ENCODE measurements at places on chromosomes 7 and 10.

DNA sequence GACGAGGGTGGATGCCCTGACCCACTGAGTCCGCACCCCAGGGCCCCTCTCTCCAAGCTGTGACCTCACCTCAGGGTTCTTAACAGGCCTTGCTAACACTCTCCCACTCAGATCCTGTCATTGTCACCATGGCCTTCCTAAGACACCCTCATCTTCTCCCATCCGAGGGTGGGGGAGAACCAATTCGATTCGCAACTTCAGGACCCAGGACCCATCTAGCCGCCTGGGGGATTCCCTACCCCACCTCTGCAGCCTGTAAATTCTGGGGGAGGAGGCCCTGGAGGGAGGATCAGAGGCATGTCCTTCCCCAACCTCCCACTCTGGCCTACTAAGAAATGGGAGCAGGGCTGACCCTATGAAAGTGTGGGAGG, 17.4 kb downstream of the TRIM8 start:
- no peak for DNase-seq

DNA sequence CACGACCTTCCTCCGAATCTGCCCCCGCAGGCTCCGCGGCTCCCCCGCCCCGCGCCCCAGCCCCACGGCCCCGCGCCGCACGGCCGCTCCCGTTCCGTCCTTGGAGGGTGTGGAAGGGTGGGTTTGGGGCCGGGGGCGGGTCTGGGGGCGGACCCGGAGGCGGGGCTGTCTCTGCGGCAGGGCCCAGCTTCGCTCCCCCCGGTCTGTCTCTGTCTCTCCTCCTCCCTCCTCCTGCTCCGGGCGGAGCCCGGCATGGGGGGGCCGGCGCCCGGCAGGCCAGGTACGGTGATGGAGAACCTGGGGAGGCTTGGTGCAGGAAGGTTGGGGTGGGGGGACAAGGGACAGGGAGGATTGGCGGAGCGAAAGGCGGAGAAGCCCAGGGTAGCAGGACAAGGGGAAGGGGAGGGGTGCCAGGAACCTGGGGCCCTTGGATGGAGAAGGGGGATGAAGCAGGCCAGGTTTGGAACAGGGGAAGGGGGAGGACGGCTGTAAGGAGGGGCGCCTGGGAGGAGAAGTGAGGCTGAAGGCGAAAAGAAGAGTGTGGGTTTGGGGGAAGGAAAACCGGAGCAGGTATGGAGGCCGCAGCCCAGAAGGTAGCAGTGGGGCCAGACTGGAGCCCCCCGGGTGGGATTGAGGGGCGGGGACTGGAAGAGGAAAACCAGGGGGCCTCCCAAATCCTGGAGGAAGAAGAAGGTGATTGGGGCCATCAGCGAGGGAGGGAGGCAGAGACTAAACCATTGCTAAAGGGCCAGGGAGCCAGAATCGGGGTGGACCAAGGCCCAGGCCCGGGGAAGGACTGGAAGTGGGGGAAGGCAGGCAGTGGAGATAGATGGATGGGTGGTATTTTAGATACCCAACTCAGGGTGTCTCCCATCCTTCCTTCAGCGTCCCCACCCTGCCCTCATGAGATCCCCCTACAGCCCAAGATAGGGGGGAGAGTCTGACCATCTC, at the start of gene NYAP1:
TSS of gene NYAP1 (plus strand) at position 206 of the 951 bp plus-strand sequence. CDS start 1,385 bp downstream, outside the sequence.
- no peak for DNase-seq

DNA sequence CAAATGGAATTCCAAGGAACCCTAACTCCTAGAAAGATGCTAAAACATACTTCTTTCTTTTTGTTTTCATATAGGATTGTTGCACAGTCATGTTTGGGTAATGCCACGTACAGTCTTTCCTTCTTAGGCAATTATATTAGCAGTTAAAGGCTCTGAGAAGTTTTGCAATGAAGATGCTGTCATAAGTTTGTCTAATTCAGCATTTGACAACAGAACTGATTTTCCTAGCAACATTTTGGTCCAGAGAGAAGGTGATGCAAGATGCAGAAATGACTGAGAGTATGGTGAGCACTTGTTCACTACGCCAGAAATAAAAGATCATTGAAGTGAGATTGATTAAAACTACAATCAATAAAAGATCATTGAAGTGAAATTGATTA, 184.0 kb upstream of the PLXNA4 start:
- no peak for DNase-seq

GRCh38 chr10:51073453-51074237, 642 bp upstream of the PRKG1 start:
- no peak for DNase-seq

DNA sequence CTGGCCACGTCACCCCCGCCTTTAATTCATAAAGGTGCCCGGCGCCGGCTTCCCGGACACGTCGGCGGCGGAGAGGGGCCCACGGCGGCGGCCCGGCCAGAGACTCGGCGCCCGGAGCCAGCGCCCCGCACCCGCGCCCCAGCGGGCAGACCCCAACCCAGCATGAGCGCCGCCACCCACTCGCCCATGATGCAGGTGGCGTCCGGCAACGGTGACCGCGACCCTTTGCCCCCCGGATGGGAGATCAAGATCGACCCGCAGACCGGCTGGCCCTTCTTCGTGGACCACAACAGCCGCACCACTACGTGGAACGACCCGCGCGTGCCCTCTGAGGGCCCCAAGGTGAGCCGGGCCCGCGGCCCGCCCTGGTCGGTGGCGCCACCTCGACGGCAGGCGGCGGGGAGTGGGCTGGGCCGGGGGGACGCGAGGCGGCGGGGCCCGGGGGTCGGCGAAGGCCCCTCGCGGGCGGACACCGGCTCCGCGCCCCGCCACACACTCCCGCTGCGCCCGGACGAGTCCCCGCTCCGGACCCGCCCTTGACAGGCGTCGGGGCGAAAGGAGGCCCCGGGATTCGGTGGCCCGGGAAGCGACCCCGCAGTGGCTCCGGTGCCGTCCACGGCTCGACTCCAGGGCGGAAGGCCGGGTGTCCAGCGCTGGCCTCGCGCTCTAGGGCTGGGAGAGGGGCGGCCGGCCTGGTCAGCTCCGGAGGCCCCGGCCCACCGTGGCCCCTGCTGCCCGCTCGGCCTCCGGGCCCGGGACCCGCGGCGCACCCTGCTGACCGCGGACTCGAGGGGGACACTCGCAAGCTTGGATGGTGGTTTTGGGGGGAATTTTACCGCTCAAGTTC, 557 bp downstream of the BAG3 start:
- DNase-seq, result no peak
